ENCODE measurements at places on chromosomes 7 and 10.

DNA sequence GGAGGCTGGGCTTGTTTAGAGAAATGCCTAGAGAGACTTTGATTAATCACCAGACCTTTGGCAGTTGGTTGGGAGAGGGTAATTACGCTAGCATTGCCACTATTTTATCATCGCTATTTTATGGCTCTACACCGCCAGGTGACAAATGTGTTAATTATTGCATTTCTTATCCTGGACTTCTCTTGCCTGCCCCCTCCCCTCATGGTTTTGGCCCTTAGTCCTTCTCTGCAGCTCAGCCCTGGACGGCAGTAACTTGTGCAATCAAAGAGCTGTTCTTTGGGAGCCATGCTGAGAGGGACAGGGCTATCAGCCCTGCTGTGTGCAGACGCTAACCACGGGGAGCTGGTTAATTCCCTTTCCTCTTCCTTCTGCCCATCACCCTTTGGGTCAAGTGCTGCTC is 585.0 kb downstream of the AUTS2 start:
- no peak for DNase-seq

DNA sequence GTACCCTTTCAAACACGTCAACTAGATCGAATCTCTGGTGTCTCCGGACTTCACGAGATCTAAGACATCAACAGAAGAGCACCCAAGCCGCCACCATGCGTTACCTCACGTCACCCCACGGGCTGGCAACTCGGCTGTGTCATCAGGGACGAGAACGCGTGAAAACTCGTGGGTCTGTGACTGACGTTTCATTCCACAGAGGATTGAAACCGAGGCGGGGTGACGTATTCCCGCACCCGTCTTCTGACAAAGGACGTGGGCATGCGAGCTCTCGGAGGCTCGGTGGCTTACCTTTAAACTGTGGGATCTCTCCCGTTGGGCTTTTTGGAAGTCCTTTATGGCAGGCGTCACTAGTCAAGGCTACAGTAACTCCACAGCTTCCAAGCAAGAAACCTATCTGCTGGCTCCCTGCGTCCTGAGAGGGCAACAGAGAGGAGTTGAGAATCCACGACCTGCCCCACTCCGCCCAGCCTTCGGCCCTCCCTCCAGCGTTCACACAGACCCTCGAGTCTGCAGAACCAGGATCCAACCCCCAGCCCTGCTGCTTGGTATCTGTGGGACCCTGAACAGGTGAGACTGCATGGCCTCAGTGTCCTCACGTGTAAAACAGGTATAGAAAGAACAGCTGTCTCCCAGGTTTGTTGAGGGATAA is 255.3 kb downstream of the ZMYND11 start:
- no peak for DNase-seq

DNA sequence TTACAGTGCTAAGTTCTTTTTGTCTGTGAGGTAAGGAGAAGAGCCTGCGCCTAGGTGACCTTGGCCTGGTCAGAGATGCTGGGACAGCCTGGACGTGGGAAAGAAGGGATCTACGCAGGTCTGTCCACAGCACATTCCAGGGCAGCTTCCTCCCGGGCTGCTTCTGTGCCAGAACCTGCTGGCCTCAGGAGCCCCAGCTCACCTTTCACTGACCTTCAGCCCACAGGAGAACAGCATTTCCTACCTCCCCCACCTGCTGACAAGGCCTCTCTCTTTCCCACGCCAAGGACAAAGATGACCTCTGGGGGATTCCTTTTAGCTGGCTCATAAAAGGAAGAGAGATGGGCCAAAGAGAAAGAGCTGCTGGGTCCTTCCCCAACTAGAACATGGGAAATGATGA is 260.6 kb downstream of the KCNMA1 start:
- no peak for DNase-seq

GRCh38 chr10:79411546-79412495 is 33.6 kb downstream of the ZCCHC24 start:
- no peak for DNase-seq

- DNase-seq, result no peak
Measured at GRCh38 chr7:69981646-69982045, 383.4 kb downstream of the AUTS2 start.

Data from ecto neural progenitor cell (in vitro differentiated cells).